Stimulated activated effector memory CD8-positive, alpha-beta T cell treated with anti-CD3 and anti-CD28 coated beads, Interleukin-12 subunit alpha, Interleukin-12 subunit beta, amount 100 ng/mL, for 72 hours (primary cell): ENCODE measurements at places on chromosomes 2 and 18.

DNA sequence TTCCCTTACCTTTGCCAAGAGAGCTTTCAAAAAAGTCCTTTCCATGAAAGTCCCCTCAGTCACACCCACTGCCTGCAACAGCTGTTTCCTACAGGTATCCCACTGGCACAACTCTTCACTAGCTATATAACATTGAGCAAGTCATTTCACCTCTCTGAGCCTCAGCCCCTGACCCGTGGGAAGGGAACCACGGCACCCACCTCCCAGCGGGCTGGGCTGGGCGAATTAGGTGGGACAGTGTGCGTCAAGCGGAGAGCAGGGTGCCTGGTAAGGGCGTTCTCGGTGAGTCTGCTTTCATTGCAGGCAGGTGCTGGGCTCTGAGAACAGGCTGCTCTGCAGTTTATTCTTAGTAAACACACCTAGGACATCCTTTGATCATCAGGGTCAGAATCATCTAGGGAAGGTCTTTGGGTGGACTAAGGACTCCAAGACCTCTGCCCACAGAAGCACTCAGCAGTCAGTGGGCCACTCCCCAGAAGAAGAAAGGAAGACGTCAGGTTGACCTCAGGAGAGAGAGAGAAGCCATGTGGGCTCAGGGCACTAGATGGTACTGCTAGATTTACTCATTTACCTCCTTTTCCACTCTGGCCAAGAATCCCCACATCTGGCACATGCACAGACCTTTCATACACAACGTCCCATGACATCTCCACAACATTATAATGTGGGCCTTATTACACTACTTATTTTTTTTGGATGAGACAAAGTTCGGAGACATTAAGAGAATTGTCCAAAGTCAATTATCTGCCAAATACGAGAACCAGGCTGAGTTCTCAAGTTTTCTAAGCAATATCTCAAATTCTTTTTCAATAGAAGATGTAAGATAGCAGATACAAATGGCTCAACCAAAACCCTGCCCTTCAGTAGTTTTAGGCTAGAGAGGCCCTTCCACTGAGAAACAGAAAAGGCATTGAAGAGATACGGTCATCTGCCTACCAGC is 79.9 kb downstream of the GALNT14 start:
- DNase-seq, result no peak

- DNase-seq, result no peak
Observed at GRCh38 chr2:112588611-112589045, 4.2 kb downstream of the CHCHD5 start.

DNA sequence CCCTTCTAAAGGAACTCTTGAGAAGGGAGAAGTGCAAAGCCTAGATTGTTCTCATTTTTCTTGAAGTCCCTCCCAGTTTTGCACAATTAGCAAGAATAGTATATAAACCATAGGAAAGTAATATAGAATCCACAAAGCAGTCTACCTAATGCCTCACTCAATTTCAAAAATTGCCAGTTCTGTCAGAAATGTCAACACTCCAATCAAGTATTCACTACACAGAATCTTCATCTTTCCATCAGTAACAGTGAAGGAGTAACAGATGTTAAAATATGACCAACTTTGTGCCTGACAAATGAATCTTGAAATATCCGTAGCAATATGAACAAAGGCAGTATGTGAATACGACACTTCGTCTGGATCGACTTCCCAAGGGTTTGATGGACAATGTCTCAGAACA is 56.3 kb downstream of the RBMS1 start:
- no peak for DNase-seq

- DNase-seq, result no peak
Observed at GRCh38 chr2:32732912-32733472, 105.1 kb downstream of the TTC27 start.

DNA sequence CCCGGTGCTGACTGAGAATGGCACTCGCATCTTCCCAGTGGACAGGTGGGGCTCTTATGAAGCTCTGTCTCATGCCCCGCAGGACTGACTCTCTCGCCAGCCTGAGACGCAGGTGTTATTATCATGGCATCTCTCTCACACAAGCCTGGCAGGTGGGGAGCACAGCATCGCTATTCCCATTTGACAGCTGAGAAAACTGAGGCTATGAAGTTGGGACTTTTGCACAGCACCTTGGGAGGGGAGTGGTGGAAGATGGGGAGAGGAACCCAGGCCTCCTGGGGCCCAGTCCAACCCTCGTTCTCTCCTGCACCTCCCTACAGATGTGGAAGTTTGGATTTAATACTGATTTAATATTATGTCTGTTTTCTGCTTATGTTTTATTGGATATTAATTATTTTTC is 9.0 kb upstream of the NTSR2 start:
- no peak for DNase-seq

GRCh38 chr2:178912416-178913048 is 105.3 kb upstream of the TTN start:
- no peak for DNase-seq

- no peak for DNase-seq
Observed at GRCh38 chr18:11728249-11728648, 39.2 kb downstream of the GNAL start.

DNA sequence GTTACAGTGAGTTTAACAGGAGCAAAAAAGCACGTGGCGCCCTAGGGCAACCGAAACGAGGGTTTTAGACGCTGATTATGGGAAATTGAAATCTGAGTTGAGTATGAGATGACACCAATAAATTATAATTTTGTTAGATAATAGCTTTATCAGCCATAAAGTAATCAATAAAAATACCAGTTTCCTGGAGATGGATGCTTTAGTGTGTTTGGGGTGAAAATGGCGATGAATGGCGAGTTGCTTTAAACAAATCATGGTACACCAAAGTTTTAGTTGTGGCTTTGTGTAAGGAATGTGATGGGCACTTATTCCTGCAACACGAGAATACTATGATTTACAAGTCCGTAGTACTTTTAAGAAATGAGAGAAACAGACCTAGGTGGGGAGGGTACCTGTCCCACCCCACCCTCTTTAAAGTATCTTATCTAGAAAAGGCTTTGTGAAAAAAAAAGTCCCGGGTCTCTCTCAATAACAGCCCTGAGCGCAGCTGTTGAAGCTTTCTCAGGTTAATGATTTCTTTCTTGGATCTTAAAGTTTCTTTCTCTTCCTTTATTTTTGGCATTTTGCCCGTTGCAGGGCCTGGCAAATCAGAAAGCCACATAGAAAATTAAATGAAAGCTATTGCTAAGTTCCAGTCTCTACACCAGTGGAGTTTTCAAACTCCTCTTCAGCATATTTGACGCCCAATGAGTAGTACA is 1.5 kb upstream of the RRM2 start:
- DNase-seq, result no peak

GRCh38 chr2:11129598-11130449 is 25.4 kb upstream of the SLC66A3 start:
- peak; percentile 52 for DNase-seq

DNA sequence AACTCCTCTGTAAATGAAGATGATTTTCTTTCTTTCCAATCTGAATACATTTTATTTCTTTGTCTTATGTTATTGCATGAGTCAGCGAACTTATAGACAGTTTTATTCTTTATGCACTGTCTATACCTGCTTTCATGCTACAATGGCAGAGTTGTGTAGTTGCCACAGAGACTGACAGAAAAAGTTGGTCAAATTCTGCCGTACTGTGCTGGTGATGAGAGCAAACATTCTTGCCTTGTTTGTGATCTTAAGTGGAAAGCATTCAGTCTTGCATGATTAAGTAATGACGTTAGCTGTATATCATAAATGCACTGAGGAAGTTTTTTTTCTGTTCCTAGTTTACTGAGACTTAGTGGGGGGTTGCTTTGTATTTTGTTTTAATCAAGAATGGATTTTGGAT is 32.9 kb downstream of the ZC3H15 start:
- no peak for DNase-seq

- no peak for DNase-seq
Observed at GRCh38 chr2:45833968-45834344, 182.5 kb downstream of the PRKCE start.

DNA sequence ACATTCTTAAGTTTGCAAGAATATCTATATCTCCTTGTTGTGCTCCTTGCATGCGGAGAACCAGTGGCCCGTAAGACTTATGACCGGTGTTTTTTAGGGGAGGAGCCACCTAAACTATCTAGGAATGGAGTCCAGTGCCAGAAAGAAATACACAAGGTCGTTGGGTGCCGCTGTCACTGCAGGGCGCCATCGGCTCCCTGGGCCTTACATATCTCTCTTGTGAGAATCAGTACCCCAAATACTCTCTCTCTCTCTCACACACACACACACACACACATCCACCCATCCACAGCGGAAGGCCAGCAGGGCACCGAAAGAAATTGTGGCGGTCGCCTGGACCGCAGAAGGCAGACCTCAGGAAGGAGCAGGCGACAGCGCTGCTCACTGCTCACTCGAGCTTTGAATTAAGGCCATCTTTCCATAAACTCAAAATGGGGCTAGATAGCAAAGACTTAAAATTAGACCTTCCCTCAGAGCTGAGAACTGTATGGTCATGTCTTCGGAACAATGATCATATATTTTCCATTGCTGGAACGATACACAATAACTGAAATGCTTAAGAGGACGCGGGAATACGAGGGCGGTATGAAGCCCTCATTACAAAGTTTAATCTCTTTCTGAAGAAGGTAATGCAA is 10.4 kb downstream of the NR4A2 start:
- DNase-seq, result no peak

GRCh38 chr2:129277585-129277981 is 701.9 kb upstream of the RAB6C start:
- DNase-seq, result no peak

- peak; percentile 39 for DNase-seq
Observed at GRCh38 chr18:62331581-62332356, 6.7 kb downstream of the TNFRSF11A start.

- no peak for DNase-seq
Observed at GRCh38 chr18:30988440-30988839, 54.1 kb downstream of the DSC3 start.

GRCh38 chr2:101754618-101755017 is 57.1 kb downstream of the MAP4K4 start:
- no peak for DNase-seq

- DNase-seq, result no peak
Observed at GRCh38 chr2:111984213-111984604, 70.9 kb upstream of the TMEM87B start.

DNA sequence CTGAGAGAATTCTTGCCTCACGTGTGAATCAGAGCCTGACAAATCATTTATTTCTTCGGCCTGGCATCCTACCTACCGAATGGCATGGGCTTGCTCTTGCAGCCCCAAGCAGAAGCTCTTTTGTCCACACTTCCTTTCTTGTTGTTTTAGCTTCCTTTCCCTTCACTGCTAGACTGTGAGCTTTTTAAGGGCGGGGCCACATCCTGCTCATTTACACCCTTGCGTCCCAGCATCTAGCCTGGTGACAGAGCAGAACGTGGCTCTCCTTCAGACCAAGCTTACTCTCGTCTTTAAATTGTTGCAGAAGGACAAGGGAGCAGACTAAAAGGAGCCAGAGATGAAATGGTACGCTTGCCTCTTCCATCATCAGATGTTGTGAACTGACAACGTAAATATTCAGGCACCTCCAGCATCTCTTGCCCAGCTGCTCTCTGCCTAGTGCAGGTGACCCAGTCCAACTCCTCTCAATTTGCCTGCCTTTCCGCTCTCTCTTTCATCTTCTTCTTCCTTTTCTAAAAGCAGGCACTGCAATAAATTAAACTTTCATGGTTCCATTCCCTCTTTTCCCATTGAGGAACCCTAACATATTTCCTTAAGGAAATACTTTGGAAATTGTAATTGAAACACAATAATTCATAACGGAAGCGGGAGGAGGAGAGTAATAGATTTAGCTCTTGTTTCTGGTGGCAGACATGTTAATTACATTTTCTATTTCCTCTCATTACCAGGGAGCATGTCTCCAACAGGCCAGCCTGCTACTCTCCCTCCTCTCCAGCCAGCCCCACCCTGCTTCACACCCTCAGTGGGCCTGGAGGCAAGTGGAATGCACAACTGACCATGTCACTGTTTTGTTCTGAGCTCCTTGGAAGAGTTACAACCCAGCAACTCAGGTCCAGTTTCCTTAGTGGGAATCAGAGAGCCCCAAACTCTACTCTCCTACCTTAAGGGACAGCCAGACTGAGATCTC is 228.1 kb upstream of the TRIB2 start:
- no peak for DNase-seq

DNA sequence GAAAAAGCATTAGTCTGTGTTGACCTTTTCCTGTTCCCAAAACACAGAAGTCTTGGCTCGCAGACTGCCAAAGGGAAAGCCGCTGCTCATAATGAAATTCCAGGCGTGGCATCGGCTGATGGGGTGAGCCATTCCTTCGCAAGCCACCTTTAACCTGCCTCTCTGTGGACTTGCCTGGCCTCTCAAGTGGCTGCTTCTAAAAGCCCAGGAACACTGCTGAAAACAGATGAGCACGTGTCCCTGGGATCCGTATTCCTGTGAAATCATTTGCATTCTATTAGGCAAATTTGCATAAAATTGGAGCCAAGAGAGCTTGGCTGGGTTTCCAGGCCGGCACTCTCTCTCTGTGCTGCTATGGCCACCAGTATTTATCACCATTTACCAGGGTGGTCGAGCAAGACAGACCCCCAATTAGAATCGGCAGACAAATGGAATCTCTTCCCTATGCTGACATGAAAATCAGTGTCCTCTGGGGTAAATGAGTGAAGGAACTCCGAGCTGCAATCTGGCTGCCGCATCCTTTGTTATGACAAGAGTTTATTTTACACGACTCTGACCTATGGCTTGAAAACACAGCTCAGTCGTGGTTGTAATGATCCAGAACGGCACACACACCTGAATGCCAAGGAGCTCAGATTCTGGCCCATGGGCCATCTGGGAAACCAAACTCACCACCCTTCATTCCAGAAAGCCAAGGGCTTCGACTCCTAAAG is 21.7 kb downstream of the BCL2 start:
- no peak for DNase-seq

DNA sequence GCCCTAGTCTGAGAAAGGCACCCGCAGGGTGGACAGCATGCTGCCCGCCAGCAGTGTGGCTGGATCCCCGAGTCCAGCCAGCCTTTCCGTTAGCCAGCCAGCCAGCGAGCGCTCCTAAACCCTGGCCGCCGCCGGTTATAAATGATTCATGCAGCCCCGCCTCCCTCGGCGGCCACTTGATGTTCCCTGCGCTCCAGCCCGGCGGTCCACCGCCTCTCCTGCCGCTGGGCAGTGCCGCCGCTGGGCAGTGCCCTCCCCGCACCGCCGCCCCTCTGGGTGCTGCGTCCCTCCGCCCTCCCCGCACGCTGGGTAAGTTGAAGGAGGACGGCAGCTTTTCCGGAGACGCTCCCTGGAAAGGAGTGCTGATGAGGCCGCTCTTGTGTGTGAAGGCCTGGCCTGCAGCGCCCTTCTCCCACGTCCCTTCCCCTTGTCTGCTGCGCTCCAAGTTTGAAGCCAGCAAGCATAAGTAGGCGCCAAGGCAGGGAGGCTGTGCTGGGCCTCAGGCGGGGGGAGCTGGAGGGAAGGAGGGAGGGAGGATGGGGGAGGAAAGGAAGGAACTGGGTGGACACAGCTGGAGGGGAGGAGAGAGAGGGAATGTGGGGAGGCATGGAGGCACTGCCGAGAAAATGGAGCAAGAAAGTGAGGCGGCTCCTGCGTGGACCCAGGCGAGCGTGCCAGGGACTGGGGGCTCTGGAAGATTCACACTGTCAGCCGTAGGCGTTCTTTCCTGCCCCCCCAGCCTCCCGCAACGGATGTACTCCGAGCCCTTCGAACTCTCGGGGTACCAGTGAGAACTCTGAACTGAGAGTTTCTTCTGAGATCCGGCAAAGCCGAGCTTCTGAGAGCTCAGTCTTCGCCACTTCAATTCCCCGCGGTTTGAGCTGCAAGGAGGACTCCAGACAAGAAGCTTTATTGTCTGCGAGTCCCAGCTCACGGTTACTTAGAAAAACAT is 131.9 kb downstream of the GLI2 start:
- DNase-seq, result no peak

GRCh38 chr2:63326473-63326872 is 261.8 kb downstream of the WDPCP start:
- DNase-seq, result no peak
